ENCODE measurements at places on chromosomes 16 and 17.
A peak's percentile ranks its signal among the peaks of the same experiment; 100 is the strongest.

- DNase-seq = no peak
These were observed 20.0 kb downstream of the ACSF3 start for GRCh38 chr16:89113661-89114060.

DNA sequence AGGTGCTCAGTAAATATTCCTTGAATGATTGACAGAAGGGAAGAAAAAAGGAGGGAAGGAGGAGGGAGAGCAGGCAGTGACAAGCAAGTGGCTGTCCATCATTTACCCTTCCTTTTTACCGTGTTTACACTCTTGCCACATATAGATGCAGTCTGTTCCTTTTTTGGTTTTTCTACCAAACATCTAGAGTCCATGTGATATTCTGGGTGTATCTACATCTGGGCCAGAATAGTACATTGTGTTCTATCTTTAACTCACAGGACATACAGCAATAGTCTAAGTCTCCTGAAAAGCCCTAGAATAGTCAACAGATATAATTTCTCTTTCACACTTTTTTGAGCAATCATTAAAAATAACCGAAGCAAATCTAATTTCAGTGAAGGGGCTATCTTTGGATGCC, 33.5 kb downstream of the KCNJ2 start:
- DNase-seq = no peak

GRCh38 chr17:7132511-7133094, 18.0 kb upstream of the ASGR2 start:
- DNase-seq = no peak

DNA sequence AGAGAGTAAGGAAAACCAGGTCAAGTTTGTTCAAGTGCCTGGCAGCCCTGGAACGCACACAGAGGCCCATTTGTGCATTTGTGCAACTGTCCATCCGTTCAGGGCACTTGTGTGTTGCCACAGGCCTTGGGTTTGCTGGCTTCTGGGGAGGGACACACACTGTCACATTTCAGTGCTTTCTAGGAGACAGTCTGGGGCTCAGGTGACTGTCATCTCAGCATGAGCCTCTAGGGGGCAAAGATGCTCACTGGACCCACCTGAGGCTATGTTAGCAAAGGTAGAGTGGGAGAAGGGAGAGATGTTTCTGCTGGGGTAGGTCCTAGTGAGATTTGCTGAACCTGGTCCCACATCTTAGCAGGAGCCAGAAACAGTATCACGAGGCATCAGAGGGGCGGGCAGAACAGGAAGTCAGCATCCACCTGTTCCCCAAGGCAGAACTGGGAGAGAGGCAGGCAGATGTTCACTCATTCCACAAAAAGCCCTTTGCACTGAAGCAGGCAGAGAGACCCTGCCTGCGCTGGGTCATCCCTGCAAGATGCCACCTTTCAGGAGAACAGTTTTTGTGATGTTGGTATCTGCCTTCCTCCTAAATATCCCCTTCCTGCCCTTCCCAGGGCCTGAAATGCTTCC, 48.5 kb downstream of the RAI1 start:
- DNase-seq = no peak

DNA sequence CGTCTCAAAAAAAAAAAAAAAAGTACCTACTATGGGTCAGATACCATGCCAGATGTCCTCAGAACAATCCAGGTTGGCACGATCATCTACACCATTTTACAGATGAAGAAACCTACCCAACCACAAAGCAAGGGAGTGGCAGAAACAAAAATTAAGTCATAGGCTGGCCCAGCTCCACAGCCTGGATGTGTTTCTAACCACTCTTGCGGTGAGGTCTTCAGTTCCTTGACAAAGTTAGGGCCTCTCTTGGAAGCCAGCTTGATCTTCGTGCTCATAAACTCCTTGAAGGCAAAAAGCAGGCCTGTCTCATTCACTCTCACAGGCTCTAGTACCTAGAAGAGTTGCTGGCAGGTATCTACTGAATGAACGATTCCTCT, 6.2 kb downstream of the GGA2 start:
- peak; percentile 22 for DNase-seq

DNA sequence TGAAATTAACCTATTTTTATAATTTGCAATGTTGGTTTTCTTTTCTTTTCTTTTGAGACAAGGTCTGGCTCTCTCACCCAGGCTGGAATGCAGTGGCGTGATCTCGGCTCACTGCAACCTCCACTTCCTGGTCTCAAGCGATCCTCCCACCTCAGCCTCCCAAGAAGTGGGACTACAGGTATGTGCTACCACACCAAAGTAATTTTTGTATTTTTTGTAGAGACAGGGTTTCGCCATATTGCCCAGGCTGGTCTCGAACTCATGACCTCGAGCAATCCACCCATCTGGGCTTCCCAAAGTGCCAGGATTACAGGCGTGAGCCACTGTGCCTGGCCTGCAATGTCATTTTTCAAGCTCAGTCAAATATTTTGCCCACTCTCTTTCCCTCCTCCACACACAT, 36.0 kb downstream of the MYH11 start:
- no peak for DNase-seq

Data from RWPE1 (cell line).